Dermis microvascular lymphatic vessel endothelial cell (primary cell): ENCODE measurements at places on chromosomes 5 and 9. TPM values are rescaled to one million over a fixed set of nuclear protein-coding genes. Genes with fewer than 3 reads are reported as not detected.

DNA sequence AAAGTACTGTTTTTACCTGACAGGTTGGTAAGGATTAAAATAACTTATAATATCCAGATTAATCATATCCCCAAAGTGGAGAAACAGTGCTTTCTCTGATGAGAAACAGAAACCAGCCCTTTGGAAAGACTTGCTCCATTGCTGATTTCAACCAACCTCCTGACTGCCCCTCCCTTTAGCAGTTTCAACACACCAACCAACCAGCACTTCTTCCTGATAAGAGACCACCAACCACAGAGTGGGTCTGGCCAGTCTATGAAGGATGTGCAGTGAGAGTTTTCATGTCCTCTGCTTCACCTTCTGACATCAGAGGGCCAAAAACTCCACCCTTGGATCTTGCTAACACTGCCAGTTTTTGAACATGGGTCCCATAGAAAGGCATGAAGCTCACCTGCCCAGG lies 28.1 kb downstream of the RIGI start:
- no peak for DNase-seq

- DNase-seq, result peak; percentile 86
Measured at GRCh38 chr9:94847486-94847885, 121.0 kb downstream of the AOPEP start.

DNA sequence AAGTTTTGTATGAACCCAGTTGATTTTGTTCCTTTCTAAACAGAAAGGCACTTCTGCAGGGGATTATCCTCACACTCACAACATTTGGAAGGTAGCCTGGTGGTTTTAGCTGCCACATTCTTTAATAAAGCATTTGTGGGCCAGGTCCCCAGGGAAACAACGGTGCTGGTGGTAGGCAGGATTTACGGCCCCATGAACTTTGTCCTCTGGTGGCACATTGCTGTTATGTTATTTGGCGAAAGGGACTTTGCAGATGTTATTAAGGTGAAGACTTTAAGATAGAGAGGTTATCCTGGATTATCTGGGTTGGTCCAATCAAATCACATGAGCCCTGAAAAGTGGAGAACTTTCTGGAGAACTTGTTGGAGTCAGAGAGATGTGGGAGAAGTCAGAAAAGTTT lies 86.3 kb upstream of the C9orf72 start:
- DNase-seq, result no peak

DNA sequence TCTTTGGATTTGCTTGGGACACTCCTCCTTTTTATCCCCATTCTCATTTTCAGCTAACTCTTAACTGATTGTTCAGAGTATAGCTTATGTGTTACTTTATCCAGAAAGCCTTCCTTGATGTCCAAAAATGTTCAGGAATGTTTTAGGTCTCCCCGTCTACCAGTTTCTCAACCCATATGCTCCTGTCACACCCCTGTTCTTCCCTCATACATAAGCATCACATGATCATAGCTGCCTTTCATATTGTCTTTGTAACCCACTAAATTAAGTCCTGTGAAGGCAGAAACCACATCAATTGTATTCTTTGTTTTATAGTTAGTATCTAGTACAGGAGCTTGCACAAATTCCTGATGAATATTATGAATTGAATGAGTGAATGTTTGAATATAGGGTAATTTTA lies 321.9 kb upstream of the ACTBL2 start:
- DNase-seq, result no peak

- DNase-seq, result no peak
Measured at GRCh38 chr5:32029781-32030180, 144.3 kb downstream of the GOLPH3 start.

GRCh38 chr5:143966280-143966679 lies 154.3 kb downstream of the HMHB1 start:
- DNase-seq, result no peak

DNA sequence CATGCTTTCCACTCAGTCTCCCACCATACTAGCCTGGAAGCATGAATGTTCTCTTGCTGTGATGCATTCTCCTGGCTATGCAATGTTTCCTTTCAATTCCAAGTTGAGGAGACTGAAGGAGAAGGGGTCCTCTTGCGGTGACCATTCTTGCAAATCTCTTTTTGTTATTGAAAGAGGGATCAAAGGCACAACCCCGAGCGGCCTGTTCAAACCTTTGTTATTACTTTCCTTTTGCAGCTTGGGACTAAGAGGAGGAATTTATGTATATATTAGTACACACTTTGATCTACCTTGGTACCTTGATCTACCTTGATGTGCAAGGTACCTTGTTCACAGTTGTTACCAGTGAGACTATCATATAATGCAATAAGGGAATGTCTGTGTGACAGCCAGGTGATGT lies 147.3 kb downstream of the KCTD16 start:
- DNase-seq, result no peak

DNA sequence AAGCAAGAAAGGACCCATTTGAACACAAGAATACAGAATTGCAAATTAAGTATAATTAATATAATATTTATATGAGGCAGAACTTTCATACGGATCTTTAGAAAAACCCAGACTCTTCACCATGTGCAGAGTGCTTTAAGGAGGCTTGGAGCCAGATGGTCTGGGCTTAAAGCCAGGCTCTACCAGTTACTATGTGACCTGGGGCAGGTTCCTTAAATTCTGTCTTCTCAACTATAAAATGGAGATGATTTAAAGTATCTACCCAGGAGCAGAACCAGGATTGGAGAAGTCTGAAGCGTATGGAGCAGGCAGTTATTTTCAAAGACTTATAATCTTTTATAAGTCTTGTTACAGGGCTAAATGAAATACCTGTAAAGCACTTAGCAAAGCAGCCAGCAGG lies 202.1 kb downstream of the TSSK1B start:
- no peak for DNase-seq

- DNase-seq, result peak; percentile 50
Measured at GRCh38 chr5:139808481-139809330, 13.1 kb downstream of the PSD2 start.

DNA sequence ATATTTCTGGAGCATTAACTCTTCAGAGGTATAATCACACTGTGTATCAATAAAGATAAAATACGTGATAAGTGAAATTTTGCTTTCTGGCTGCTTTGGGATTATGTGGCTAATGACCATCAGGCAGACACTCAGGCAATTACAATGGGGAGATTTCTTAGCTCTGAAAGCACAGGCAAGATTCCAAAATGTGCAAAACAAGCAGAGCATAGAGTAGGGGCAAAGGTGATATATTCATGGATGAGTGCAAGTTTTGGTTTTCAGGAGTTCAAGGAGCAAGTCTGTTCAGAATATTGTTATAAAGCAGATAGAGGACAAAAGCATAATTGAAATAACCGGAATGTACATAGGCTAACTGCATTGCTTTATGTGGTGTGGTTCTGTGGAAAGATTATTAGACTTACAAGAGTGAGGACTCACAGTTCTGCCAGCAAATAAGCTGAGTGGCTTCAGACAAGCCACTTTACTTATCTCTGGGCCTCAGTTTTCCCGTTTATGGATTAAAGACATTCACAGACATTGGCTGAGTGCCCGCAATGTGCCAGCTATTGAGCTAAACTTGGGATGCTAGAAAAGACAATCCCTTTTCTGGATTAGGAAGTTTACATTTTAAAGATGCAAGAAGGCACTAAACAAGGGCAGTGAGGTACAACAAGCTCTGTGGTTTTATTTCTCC lies 945.6 kb upstream of the ARRDC3 start:
- DNase-seq, result no peak

DNA sequence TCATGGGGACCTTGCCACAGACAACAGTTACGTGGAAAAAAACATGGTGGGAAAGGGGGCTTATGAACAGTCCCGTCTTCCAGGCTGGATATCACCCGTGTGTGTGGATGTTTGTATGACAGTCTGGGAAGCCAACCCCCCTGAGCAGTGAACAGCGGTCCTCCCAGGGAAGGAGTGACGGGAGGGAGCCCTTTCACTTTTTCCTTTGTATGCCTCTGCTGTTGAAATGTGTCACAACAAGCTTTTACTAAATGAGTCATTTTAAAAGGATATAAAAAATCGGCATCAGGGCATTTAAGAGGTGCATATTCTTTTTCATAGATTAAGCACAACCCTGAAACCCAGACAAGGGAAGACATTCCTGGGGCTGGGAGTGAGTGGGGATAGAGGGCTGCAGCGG lies 5.1 kb downstream of the MYMK start:
- DNase-seq, result no peak

- no peak for DNase-seq
Measured at GRCh38 chr9:132582786-132583583, 579 bp downstream of the BARHL1 start.

GRCh38 chr5:134090522-134090921 lies 24.0 kb upstream of the TCF7 start:
- no peak for DNase-seq

HTR4 gene
- total RNA-seq, result not detected in 2 replicates

CDH12 gene
- not detected in 2 replicates for total RNA-seq

BAAT gene
- total RNA-seq, result under 0.01 TPM in 1 of 2 replicates, not detected in the other

SLC9A3 gene
- 0.51 and 1.4 TPM in 2 replicates for total RNA-seq

TMEM171 gene
- 0.76 and 1.4 TPM in 2 replicates for total RNA-seq

SLC34A3 gene
- total RNA-seq, result not detected in 2 replicates

ZBTB34 gene
- total RNA-seq, result 6.5 and 10.4 TPM in 2 replicates
